ENCODE measurements at places on chromosomes 4 and X. TPM values are rescaled to one million over a fixed set of nuclear protein-coding genes. Genes with fewer than 3 reads are reported as not detected.

Gene ASB12
- total RNA-seq, result not detected

Gene RTL3
- total RNA-seq, result 0.14 TPM

GRCh38 chrX:131741103-131741581 is 197.3 kb downstream of the OR13H1 start:
- DNase-seq, result no peak

DNA sequence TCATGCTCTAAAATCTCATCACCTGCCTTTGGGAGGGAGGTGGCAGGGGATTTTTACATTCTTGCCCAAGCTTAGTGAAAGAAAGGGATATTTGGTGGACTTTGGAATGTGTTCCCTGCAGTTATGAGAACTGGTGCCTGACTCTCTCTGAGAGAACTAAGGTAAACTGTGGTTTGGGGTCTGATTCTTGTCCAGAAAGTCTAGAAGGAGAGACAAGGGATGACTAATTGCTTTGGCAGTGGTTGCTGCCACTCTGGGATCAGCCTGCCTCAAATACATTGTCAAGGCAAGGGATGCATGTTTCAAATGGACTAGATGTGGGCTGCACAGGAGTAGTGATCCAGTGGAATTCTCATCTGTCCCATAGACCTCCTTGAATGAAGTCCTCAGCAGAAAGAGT is 115.2 kb downstream of the DDIT4L start:
- no peak for DNase-seq

DNA sequence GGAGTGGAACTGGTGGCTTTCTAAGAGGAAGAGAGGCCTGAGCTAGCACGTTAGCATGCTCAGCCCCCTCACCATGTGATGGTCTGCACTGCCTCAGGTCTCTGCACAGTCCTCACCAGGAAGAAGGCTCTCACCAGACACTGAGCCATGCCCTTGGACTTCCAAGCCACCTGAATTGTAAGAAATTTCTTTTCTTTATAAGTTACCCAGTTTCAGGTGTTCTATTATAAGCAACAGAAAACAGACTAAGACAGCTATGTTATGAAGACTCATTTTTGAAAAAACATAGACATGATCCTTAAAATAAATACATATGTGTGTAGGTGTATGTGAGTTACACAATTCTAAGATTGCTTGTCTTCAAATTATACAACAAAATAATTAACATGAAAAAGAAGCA is 74.7 kb downstream of the CEP44 start:
- no peak for DNase-seq

DNA sequence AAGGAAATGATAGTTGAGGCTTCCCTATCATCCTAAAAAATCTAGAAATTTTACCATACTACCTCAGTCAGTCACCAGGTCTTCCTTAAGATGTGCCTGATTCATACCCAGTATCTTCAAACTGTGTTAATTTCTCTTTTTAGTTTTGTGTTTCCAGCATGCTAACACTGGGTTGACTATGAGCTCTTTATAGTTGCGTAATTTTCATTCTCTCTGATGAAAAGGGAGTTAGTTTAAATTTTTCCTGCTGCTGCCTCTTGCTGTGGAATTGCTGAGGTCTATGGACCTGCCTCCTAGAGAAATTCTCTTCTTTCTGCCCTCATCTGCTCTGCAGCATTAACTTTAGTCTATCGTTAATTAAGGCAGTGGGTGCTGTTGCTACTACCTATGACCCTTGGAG is 66.6 kb downstream of the BANK1 start:
- DNase-seq, result no peak

Gene GLOD5
- not detected for total RNA-seq

Gene KCNIP4
- not detected for total RNA-seq

DNA sequence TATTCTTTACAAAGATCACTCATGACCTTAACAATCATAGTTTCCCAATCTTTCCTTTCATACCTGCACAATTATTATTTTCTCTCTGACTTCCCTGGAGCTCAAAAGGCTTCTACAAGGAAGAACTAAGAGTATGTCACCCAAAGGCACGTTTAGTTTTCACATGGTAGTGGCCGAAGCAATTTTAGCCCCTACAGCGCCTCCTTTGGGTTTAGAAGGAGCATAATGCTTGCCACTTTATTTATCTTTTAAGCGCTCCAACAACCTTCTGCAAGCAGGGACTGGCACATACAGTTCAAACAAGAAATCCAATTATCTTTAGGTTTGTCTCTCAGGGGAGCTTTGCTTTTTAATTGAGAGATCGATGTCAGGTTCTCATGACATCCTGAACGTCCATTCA is 42.0 kb upstream of the IGSF1 start:
- DNase-seq, result no peak
